ENCODE measurements at places on chromosomes 16 and 17. TPM values are rescaled to one million over a fixed set of nuclear protein-coding genes. Genes with fewer than 3 reads are reported as not detected.

- no peaks in the 10 kb centered on the region for H3K27me3 ChIP-seq
- no peak for DNase-seq
- no peaks in the 10 kb centered on the region for H3K4me1 ChIP-seq
- no peak overlapping the region for H3K4me3 ChIP-seq
Observed at GRCh38 chr17:82156284-82156925, 56.2 kb downstream of the CCDC57 start.

DNA sequence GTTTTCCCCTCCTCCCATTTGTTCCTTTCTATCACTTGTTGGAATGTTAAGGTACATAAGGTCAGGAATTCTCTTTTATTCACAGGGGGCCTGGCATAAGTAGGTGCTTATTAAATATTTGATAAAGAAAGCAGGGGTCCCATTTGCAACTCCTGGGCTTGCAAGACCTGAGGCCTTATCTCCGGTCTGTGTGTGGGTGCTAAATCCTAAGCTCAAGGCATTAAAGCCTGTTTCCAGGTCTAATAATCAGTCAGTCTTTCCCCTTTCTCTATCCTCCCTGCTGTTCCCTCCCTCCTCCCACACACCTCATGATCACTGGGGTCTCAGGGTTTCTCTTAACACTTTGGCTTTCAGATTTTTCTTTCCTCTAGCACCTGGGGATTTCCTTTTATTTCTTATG lies 17.1 kb downstream of the NTN1 start:
- H3K27ac ChIP-seq = no peak overlapping the region
- no peaks in the 10 kb centered on the region for H3K4me1 ChIP-seq
- no peak for DNase-seq
- no peaks in the 10 kb centered on the region for H3K27me3 ChIP-seq

- peak; percentile 78 for DNase-seq
- no peaks in the 10 kb centered on the region for H3K27me3 ChIP-seq
- peak within 1 kb of the TSS; percentile 97 for H3K4me3 ChIP-seq
- 0 out of 2 replicates have a peak, but pooled peaks cover 5% of the 10 kb centered on the region for H3K36me3 ChIP-seq
- H3K27ac ChIP-seq = peak within 1 kb of the TSS; percentile 96
Observed at GRCh38 chr17:62064791-62065563, at the start of gene MED13. Gene MED13 (minus strand): TSS chr17:62065278. CDS start chr17:62065205, 73 bp downstream.

Gene CCL3
- not detected for total RNA-seq

Gene GPRC5C
- 0.25 TPM for total RNA-seq

Gene CORO1A
- 3.2 TPM for total RNA-seq

Gene HOXB7
- 7.1 TPM for total RNA-seq

GRCh38 chr17:76937238-76937637 lies 69.0 kb downstream of the MGAT5B start:
- DNase-seq = no peak
- no peaks in the 10 kb centered on the region for H3K36me3 ChIP-seq
- H3K4me3 ChIP-seq = no peak overlapping the region

Gene CD79B
- total RNA-seq = not detected

GRCh38 chr17:50018909-50019308 lies 23.9 kb upstream of the DLX3 start:
- H3K4me1 ChIP-seq = no peaks in the 10 kb centered on the region
- H3K27me3 ChIP-seq = no peaks in the 10 kb centered on the region
- no peaks in the 10 kb centered on the region for H3K36me3 ChIP-seq
- H3K27ac ChIP-seq = no peak overlapping the region

DNA sequence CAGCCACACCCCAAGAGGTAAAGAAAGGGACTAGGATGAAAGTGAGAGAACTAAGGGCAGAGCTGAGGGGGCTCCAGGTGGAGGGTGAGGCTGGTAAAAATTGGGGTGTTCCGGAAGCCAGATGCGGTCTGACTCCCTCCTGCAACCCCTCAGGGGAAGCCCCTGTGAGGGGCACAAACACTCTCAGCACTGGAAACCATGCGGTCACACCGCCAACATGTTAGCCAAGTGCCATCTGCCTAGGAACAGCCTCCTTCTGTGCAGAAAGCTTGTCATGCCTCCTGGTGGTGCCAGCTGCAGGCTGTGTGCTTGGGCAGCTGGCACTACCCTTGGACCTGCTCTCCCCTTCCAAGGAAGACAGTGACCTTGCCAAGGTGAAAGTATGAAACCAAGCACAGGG lies 83.5 kb upstream of the RPL38 start:
- H3K36me3 ChIP-seq = no peaks in the 10 kb centered on the region
- H3K4me1 ChIP-seq = no peaks in the 10 kb centered on the region
- H3K27me3 ChIP-seq = peaks cover 22% of the 10 kb centered on the region
- no peak overlapping the region for H3K4me3 ChIP-seq
- no peak for DNase-seq
- no peak overlapping the region for H3K27ac ChIP-seq

- H3K27ac ChIP-seq = no peak overlapping the region
- no peaks in the 10 kb centered on the region for H3K27me3 ChIP-seq
- peaks cover 39% of the 10 kb centered on the region for H3K4me1 ChIP-seq
- no peaks in the 10 kb centered on the region for H3K36me3 ChIP-seq
- no peak for DNase-seq
- no peak overlapping the region for H3K4me3 ChIP-seq
Observed at GRCh38 chr16:81522108-81522701, 77.6 kb downstream of the CMIP start.

- H3K36me3 ChIP-seq = no peaks in the 10 kb centered on the region
- no peak for DNase-seq
- 0 out of 2 replicates have a peak, but pooled peaks cover 12% of the 10 kb centered on the region for H3K4me1 ChIP-seq
- H3K27ac ChIP-seq = no peak overlapping the region
- H3K4me3 ChIP-seq = no peak overlapping the region
Observed at GRCh38 chr16:85753559-85753958, 2.7 kb upstream of the C16orf74 start.

DNA sequence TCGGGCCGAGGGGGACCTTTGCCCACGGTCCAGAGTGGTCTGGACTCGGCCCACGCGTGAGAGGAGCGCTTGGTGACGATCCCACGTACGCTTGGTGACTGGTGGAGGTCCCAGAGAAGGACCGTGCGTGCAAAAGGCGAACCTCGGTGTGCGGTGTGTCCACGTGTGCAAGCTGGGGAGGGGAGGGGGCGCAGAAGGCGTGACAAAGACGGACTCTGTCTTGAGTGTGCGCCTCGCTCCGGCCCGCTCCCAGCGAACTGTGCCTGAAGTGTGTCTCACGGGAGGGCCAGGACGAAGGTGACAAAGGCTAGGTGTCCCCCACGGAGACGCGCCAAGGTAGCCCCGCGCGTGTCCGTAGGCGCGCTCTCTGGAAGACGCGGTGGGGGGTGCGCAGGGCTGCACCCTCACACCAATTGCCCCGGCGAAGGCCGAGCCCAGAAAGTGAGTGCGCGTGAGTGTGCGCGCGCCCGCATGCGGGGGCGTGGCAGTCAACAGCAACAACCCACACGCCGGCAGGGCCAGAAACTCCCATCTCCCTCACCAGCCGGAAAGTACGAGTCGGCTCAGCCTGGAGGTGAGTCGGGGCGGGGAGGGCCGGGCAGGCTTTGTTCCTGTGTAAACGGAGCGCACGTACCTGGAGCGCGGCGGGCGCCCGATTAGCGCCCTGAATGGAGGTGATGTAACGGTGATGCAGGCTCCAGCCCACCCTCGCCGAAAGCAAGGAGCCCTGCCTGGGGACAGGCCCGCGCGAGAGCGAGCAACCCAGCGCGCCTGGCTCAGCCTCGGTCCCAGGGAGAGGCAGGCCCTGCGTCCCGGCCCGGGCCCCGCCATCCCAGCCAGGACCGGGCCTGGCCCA lies at the start of gene GPRC5C:
GPRC5C (plus strand) TSS at position 521 of the 856 bp plus-strand sequence. CDS start 7,689 bp downstream, outside the sequence.
- peak within 1 kb of the TSS; percentile 67 for H3K4me3 ChIP-seq
- no peaks in the 10 kb centered on the region for H3K36me3 ChIP-seq
- H3K4me1 ChIP-seq = 0 out of 2 replicates have a peak, but pooled peaks cover 7% of the 10 kb centered on the region
- H3K27me3 ChIP-seq = peaks cover 8% of the 10 kb centered on the region
- H3K27ac ChIP-seq = peak within 1 kb of the TSS; percentile 15

- no peaks in the 10 kb centered on the region for H3K4me1 ChIP-seq
- H3K27ac ChIP-seq = no peak overlapping the region
- DNase-seq = peak; percentile 13
- H3K4me3 ChIP-seq = no peak overlapping the region
- no peaks in the 10 kb centered on the region for H3K27me3 ChIP-seq
Observed at GRCh38 chr17:37273409-37274051, 102.3 kb upstream of the C17orf78 start.

DNA sequence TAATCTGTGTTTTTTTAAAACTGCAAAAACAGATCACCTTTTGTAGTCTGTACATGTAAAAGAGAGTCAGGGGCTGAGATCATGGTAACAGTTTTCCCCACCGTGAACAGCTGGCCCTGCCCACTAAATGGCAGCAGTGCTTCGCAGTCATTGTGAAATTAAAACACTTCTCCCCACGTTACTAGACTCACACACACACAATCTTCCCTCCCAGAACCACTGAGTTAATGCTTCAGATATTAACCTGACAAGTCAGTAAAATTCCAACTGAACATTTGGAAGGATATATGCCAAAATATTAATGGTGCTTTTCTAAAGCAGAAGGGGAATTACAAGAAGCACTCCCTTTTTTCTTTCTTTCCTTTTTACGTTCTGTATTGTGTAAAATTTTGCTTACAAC lies 1.2 kb upstream of the CD300LG start:
- H3K27ac ChIP-seq = no peak overlapping the region
- no peaks in the 10 kb centered on the region for H3K36me3 ChIP-seq
- no peak for DNase-seq

Gene TK2
- 57.5 TPM for total RNA-seq

GRCh38 chr16:87795336-87795735 lies 29.6 kb upstream of the KLHDC4 start:
- no peaks in the 10 kb centered on the region for H3K36me3 ChIP-seq
- H3K27me3 ChIP-seq = no peaks in the 10 kb centered on the region
- no peak for DNase-seq
- H3K27ac ChIP-seq = no peak overlapping the region
- peaks cover 6% of the 10 kb centered on the region for H3K4me1 ChIP-seq

GRCh38 chr16:48852458-48852857 lies 242.5 kb upstream of the N4BP1 start:
- no peak for DNase-seq
- no peaks in the 10 kb centered on the region for H3K36me3 ChIP-seq
- no peak overlapping the region for H3K27ac ChIP-seq
- no peaks in the 10 kb centered on the region for H3K4me1 ChIP-seq

Measured in GM23248 (cell line).